Sigmoid colon (tissue), 7 donors: ENCODE measurements at places on chromosomes 1 and 21.

DNA sequence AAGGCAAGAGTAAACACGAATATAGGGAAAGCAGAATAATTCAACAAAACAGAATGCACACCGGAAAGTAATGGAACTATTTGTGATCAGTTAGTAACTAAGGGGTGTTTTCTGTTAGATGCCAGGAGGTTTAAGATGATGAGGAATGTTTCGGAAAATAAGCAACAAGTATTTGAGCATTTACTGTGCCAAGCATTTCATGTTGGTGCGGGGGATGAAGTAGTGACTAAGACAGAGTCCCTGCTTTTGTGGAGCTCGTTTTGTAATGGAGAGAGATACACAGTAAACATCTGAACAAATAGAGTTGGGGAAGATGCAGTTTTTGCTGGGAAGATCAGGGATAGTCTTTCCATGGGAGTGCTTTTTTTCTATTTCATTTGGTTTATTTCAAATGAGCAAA, 78.7 kb downstream of the DYRK1A start:
- DNase-seq = no peak

DNA sequence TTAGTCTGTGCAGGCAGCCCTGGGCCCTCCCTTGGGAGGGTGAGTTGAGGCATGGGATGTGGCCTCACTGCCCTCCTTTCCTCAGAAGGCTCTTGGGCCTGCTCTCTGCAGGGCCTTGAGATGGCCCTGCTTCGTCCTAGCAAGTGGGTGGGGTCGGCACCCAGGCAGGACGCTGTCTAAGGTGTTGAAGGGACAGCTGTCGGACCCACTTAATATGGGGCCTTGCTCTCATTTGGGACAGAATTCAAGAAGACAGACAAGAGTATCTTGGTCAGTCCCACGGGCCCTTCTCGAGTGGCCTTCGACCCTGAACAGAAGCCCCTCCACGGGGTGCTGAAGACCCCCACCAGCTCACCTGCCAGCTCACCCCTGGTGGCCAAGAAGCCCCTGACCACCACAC, 26.0 kb upstream of the PDXK start:
- DNase-seq = no peak

DNA sequence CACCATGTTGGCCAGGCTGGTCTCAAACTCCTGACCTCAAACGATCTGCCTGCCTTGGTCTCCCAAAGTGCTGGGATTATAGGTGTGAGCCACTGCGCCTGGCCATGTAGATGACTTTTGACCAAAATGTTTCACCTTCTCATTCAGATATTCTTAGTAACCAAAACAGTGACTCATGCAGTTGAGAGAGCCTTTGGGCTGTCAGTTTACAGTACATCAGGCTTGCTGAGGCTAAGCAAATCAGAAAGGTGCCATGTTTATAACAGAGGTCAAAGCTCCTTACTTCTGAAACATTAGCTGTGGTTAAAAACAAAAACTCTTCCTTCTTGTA, 21.0 kb downstream of the CNIH4 start:
- no peak for DNase-seq

DNA sequence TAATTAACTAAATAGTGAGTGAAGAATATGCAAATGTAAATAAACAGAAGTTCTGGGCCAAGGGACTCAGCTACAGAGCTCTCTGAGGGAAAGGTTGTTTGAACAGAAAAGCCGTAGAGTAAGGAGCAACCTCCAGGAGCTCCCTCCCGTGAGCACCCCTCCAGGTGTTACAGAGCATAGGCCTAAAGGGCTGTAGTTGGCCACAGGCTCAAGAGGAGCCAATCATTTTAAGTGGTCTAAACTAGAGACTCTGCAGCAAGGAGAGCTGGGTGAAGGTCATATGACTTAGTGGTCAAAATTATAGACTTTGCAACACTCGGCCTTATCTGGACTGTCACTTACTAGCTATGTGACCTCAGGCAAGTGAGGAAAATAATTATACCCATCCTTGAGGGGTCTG, 19.1 kb upstream of the RXRG start:
- DNase-seq = no peak

GRCh38 chr1:18429654-18430053, 51.1 kb upstream of the KLHDC7A start:
- DNase-seq = no peak

GRCh38 chr1:55623311-55623710, 408.1 kb upstream of the USP24 start:
- peak; percentile 81 for DNase-seq

DNA sequence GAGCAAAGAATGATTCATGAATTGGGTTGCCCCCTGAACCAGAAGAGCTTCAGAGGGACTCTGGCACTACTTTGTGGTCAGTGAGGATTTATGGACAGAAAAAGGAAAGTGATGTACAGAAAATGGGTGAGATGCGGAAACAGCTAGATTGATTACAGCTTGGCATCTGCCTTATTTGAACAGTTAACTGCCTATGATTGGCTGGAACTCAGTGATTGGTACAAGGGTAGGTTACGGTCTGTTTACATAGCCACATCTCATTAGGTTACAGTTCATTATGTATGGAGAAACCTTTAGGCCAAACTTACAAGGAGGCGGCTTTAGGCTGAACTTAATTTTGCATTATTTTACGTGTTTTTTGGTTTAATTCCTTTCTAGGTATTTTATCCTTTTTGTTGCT, 29.0 kb upstream of the RHOU start:
- no peak for DNase-seq

- peak; percentile 59 for DNase-seq
These were observed 6.1 kb downstream of the GJC2 start for GRCh38 chr1:228155596-228156514.

DNA sequence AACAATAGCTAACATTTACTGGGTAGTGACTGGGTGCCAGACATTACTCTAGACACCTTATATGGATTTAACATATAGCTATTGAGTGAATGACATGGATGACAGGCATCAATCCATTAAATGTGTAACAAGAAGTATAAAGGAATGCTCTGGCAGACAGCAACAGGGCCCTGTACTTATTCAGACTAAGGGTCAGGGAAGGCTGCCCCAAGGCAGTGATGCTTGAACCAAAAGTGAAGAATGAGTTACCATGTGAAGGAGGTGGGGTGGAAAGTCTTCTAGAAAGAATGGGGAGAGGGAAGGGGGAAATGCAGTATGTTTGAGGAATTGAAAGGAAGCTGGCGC, 8.3 kb upstream of the PTPRF start:
- DNase-seq = no peak

DNA sequence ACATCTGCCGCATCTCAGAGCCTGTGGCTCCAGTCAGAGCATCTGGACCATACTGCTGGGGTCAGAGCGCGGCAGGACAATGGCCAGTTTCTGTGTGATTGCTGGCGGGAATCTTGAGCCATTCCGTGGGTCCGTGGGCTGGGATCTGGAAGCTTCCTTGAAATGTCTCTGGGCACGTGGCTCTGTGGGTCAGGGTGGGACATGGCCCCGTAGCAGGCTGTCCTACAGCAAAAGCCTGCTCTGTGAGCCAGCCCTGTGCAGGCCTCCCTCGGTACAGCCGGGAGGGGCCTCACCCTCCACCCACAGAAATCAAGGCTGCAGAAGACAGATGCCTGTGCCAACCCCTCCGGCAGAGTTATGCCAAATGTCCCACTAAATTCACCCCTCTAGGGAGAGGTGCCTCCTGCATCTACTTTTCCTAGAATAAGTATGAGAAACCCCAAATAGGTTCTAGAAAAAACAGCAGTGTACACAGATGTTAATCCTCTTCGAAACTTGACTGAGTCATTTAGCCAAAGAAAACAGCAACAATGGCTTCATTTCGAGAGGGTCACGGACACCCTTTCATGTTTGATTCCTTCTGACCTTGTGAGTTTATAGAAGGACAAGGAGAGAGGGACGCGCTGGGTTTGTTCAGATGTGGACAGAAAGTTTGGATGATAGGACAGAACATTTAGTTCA, 27.8 kb downstream of the COL18A1 start:
- no peak for DNase-seq

DNA sequence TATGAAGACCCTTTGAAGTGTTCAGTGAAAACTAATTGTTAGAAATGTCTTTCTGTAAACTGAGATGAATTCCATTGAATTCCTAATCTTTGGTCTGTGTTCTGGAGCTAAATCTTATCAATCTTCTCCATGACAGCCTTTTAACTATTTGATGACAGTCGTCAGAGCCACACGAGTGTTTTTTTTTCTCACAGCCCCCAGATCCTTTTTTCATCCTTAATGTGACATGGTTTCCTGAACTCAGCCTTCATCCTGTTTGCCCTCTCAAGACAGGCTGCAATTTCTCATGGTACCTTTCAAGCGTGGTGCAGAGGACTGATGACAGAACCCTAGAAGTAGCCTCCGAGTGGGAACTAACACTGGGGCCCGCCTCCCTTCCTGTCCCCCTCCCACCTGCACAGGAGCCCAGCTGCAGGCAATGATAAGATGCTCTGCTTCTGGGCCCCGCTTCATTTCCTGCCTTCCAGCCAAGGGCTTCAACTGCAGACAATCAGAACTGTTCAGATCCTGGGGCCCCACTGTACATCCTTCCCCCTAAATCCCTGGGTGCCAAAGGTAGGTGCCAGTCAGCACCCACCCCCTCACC, 114.6 kb upstream of the VAV3 start:
- no peak for DNase-seq

- no peak for DNase-seq
These were observed 65.7 kb downstream of the RUNX3 start for GRCh38 chr1:24864370-24864777.

- DNase-seq = peak; percentile 88
These were observed 51.8 kb upstream of the TARDBP start for GRCh38 chr1:10960411-10961299.

- peak; percentile 76 for DNase-seq
These were observed 33.4 kb upstream of the TENT5B start for GRCh38 chr1:27045973-27046558.

DNA sequence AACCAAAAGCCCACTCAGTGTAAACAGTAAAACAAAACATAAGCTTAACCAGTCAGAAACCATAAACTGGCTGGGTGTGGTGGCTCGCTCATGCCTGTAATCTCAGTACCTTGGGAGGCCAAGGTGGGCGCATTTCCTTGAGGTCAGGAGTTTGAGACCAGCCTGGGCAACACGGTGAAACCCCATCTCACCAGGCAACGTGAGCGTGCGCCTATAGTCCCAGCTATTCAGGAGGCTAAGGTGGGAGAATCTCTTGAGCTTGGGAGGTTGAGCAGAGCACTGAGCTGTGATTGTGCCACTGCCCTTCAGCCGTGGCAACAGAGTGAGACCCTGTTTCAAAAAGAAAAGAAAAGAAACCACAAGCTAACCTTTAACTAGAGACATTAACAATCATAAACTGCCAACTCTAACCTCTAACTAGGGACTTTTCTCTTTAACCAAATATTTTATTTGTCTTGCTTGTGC, 13.1 kb upstream of the PRRC2C start:
- no peak for DNase-seq

DNA sequence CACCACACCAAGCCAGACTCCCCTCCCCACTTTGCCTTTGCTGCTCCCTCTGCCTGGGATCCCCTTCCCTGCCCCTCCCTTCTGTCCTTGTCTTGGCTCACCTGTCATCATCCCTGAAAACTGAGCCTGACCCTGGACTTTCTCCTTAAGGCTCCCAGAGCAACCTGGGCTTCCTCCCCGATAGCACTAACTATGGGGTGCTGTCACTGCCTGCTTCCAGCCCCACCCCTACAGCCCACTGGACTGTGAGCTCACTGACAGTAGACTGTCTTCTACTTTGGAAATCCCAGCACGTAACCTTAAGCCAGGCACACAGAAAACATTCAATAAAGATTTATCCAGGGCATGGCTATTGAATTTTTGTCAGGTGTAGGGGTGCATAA, 9.5 kb upstream of the CSF1 start:
- no peak for DNase-seq

GRCh38 chr21:41460578-41461527, 34.8 kb downstream of the MX1 start:
- peak; percentile 87 for DNase-seq

GRCh38 chr1:245763873-245764331, 609.1 kb downstream of the KIF26B start:
- no peak for DNase-seq

- DNase-seq = no peak
These were observed 52.9 kb downstream of the FOXJ3 start for GRCh38 chr1:42282024-42282579.

DNA sequence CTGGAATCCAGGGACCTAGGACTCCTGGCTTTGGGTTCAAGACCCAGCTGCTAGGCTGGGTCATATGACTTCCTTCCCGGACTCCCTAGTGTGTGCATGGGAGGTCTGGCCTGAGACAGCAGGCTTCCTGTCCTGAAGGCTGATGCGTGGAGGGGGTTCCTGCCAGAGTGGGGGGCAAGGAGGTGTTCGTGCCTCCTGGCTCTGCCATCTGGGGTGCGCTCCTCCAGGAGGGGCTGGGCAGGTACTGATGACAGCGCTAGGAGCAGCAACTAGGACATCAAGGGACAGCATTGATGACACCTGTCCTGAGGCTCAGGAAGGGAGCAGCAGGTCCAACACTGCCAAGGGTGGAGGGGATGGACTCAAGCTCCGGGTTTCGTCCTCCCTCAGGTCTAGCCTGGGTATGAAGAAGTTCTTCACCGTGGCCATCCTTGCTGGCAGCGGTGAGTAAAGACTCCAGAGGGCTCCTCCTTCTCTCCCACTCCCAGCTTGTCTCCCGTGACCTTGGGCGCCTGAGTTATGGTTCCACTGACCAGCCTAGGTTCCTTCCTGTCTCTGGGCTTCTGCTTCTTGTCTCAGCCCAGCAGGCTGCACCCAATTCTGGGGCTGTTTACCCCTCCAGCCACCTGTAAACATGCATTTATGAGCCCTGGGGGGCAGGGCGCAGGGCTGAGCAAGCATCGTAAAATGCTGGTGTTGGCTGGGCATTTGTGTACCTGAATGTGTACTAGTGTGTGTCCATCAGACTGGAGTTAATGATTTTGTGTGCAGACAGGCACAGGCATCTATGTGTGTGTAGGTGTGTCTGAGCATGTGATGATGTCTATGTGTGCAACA, 871 bp downstream of the PLA2G2F start:
- peak; percentile 40 for DNase-seq

DNA sequence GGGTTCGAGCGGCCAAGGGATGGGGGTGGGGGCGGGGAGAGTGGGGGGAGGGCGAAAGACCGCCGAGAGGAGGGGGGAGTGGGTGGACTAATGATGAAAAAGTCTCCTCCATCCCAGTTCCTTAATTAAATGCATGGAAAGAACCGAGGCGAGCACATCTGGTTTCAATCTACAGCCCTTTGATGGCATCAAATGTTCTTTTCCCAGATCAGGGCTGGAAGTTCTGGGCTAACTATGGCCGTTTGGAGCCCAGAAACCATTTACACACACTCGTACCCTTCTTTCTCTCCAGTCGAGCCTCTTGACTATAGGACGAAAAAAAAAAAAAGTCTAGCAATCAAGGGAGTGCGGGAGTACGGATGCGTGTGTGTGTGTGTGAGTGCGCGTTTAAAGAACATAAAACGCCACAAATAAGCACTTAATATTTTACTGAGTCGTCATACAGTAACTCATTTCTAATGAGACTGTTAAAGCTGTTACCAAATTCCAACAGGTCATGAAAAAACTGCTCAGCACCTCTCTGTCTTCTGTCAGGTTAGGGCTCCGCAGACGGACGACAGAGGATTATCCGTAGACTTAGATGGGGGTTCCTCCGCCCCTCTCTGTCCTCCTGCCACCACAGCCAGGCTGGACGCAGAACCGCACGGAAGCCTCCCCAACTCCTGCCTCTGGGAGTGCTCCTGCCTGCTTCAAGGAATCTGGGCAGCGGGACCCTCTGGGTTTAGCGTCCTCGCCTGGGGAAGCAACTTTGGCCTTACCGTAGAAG, 2.1 kb upstream of the PRRX1 start:
- DNase-seq = no peak

GRCh38 chr1:244968471-244968871, 104.1 kb upstream of the HNRNPU start:
- no peak for DNase-seq
